Activated T-cell treated with anti-CD3 and anti-CD28 coated beads for 48 hours (primary cell): ENCODE measurements at places on chromosomes 5 and 9.

- no peak for DNase-seq
These were observed 78.0 kb downstream of the APBA1 start for GRCh38 chr9:69594180-69594579.

- DNase-seq: no peak
These were observed 48.3 kb downstream of the ERCC6L2 start for GRCh38 chr9:95923794-95924193.

GRCh38 chr5:119336262-119336661 lies 19.6 kb upstream of the TNFAIP8 start:
- DNase-seq: no peak

DNA sequence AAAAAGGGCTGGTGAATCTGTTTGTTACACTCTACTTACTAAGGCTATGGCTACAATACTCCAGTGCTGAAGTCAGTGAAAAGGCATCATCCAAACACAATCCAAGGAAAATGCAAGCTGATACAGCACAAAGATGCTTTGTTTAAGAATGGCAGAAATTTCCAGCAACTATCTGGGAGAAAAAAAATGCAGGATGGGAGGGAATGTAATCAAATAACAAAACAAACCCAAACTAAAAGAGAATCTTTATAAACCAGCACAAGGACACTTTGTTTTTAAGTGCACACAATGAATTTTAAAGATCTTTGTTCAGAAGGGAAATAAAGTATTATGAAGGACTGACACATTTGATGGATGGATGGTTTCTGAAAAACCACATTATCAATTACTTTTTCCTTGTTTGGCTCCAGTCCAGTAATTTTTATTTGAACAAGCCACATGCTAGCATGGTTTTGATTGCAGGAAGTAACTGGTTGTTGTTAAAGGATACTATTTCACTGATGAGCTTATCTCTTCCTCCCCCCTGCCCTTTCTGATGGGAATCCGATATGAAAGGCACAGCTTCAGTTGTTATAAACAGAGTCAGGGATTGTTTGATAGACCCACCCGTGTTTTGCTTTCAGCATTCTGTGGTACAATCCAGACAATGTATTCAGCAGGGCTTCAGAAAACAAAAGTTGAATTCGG lies 12.1 kb upstream of the TLE4 start:
- no peak for DNase-seq

DNA sequence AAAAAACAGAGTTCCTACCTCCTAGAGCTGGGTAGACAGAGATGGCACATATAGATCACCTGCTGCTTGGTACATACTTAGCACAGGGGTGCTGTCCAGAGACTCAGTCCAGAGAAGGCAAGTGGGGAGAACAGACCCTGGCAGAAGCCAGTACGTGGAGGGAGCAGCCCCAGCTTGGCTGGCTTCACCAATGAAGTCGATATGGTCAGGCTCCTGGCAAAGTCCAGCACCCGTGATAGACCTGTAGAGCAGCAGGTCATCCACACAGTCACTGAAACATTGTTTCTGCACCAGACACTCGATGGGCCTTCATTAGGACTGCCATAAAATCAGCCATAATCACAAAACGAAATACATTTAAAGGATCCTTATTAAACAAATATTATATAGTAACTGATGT lies 45.8 kb downstream of the WHRN start:
- no peak for DNase-seq

- DNase-seq: no peak
These were observed 416.6 kb downstream of the PLK2 start for GRCh38 chr5:58043032-58043945.

DNA sequence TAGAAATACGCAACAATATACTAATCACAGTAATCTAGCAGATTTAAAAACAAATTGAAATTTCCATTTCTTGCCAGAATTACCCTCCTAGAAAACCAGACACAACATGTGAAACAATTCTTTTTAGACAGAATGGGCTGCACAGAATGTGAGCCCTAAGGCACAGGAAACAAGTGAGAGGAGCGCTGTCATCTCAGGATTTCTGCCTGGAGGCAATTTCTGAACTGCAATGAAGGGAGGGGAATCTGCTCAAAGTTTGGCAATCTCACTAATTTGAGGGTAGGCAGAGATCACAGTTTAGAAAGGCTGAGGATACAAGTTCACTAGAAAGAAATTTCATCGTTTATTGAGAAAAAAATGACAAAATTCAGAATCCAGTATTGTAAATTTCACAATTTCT lies 70.3 kb downstream of the INIP start:
- DNase-seq: no peak

DNA sequence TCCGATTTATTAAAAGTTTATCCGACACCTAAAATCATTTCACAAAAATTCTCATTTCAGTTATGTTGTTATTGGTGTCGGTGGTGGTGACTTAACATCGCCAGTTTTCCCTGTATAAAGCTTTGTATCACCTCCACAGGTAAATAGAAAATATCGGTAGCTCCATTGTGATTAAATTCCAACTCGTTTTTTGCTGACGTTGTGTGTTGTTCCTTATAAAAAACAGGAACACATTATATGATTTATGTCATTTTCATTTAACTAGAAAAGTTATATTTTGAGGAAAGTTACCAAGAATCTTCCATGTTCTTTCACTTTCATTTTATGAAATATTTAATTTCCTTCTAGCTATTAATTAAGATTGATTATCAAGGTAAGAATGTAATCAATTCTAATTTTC lies 635.9 kb downstream of the CDH18 start:
- no peak for DNase-seq

DNA sequence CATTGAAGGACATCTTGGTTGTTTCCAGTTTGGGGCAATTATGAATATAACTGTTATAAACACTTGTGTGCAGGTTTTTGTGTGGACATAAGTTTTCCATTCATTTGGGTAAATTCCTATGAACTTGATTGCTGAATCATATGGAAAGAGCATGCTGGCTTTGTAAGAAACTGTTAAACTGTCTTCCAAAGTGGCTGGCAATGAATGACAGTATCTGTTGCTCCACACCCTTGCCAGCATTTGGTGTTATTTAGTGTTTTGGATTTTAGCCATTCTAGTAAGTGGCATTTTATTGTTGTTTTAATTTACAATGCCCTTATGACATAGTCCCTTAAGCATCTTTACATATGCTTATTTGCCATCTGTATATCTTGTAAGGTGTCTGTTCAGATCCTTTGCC lies 29.8 kb upstream of the UGT3A2 start:
- no peak for DNase-seq

DNA sequence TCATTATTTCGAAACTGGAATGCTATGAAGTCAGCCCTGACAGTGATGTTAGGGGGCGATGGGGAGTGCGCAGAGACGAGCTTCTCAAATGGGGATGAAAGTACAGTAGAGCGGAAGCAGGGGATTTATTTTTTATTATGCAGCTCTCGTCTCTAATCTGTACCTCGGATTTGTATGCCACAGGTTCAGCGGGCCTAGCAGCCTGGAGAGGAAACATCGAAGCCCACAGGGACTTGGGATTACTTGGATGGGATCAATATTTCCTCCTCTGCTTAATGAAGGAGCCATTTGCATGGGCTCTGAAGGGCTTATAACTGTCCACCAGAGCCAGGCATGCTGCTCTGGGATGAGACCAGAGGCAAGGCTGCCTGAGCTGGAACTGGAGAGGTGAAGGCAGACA lies 133.5 kb upstream of the RAPGEF1 start:
- DNase-seq: no peak

- no peak for DNase-seq
These were observed 82.4 kb downstream of the SH3RF2 start for GRCh38 chr5:146018514-146019375.

DNA sequence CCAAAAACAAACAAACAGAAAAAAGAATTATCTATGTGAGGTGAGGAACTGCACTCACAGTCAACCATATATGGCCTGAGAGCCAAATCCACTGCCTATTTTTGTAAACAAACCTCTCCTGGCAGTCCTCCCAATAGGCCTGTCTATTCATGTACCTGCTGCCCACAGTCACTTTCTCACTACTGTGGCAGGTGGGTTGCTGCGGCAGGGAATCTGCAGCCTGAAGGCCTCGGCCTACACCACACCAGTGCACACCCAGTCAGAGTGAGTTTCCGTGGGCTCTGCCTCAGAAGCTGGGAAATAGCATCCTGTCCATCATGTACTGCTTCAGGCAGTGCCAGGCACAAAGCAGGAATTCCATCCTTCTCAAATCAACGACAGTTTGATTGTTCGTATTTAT lies 82.3 kb downstream of the SPTLC1 start:
- no peak for DNase-seq

GRCh38 chr5:121962958-121963357 lies 1.2 kb downstream of the SRFBP1 start:
- no peak for DNase-seq

DNA sequence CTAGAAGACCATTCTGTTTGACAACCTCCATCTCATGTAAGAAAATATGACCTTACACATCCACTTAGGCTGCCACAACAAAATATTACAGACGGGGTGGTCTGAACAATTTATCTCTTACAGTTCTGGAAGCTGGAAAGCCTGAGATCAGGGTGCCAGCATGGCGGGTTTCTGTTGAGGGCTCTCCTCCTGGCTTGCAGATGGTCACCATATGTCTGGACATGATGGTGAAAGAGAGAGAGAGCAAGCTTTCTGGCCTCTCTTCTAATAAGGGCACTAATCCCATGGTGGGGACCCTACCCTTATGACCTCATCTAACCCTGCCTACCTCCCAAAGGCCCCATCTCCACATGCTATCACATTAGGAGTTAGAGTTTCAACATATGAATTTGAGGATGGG lies 66.0 kb downstream of the AMBP start:
- DNase-seq: no peak

GRCh38 chr9:76690246-76690972 lies 73.8 kb upstream of the PCA3 start:
- DNase-seq: no peak

DNA sequence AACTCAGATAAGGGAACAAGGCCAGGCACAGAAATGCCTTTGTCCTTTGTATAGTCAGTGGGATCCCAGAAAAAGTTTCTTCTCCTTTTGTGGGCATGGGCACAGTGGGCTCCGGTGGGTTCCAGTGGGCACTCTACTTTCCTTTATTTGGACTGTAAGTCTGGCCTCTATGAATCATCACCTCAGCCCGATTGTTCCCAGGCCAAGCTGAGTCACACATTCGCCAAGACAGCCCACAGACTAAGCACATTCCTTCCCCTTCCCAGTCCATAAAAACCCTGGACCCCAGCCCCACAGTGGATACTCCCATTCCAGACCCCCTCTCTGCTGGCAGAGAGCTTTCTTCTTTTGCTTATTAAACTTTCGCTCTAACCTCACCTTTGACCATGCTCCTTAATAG lies 165.0 kb downstream of the FBXL17 start:
- DNase-seq: no peak

- no peak for DNase-seq
These were observed 379.1 kb downstream of the ENC1 start for GRCh38 chr5:74261421-74261820.

- DNase-seq: no peak
These were observed 188.1 kb downstream of the MELK start for GRCh38 chr9:36760667-36761420.

- no peak for DNase-seq
These were observed 500.2 kb upstream of the DAP start for GRCh38 chr5:11261241-11261640.

- DNase-seq: no peak
These were observed 47.8 kb upstream of the IRX4 start for GRCh38 chr5:1930501-1930879.

GRCh38 chr5:133032852-133033742 lies 6.7 kb upstream of the ZCCHC10 start:
- no peak for DNase-seq

DNA sequence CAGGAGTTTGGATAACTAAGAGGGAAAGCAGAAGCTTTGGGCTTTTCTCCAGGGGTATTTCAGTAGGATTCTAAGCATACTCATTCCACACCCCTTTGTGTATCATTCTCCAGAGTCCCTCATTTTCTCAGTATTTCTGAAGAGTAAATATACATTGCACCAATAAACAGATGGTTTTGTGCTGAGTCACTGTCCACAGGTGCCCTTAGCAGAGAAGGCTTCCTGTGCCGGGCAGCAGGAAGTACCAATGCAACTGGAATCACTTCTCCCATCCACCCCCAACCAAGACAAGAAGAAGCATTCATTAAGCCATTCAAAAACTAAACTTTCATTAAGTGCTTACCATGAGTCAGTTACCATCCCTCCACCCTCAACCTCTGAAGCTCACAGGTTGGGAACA lies 3.6 kb upstream of the CCNJL start:
- no peak for DNase-seq

GRCh38 chr5:123949807-123950340 lies 437.9 kb downstream of the CSNK1G3 start:
- no peak for DNase-seq

DNA sequence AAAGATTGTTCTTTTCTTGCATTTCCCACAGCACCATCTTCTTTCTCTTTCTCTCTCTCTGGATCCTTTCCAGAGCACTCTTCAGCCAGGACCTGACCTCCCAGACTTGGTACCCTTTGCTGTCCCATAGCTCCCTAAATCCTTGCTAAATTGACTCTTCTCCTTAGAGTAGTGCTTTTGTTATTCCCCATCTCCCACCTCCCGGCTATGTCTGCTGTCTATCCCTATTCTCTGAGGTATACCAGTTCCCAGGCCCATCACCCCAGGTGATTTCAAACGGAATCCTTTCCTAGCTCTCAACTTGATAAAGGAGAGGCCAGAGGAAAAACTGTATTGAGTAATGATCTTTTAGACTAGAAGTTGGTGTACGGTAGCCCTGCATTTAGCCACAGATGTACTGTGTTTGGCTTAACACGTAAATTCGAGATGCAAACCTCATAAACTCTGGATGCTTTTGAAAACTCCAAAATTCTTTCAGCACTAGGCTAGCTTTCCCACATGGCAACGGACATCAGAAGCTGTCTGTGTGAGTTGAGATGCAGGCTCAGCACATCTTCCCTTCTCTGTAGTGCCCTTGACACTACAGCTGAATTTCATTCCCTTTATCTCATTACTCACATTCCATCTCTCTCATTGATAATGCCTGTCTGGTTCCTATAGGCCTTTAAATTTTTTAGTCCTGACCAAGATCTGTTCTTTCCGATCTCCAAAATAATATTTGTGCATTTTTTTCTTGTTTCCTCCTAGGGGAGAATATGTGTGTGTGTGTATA lies 320.8 kb upstream of the ITGA1 start:
- DNase-seq: no peak

DNA sequence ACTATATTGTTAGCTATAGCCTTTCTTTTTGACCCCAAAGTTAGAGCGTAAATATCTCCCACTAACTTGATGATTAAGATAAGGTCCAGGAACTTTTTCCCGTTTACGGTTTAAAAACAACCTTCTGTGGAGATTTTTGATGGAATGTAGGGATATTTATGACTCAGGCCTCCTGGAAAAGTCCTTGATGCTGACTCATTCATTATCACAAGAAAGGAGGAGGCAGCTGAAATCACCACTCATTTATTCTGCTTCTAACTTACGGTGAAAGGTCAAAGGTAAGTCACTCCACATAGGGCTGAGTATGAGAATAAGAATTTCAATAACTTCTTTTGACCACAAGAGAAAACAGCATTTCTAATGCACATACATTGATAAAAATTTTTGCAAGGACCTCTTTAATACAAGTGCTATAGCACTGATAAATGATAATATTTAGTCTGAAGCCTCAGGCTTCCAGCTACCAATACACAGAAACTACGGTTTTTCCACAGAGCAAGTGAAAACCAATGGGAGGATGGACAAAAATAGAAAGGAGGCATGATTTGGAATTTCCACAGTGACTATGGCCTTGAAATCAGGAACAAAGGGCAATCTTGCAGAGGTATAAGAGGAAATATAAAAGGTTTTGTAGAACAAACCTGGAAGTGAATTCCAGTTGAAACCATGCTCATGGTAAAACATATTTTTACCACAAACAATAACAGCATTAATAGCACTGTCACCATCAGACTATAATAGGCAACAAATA lies 146.5 kb downstream of the PPP2R2B start:
- DNase-seq: no peak

- DNase-seq: no peak
These were observed 18.4 kb downstream of the GM2A start for GRCh38 chr5:151271336-151271735.
